ENCODE measurements at places on chromosomes 5 and 9.
A peak's percentile ranks its signal among the peaks of the same experiment; 100 is the strongest.

DNA sequence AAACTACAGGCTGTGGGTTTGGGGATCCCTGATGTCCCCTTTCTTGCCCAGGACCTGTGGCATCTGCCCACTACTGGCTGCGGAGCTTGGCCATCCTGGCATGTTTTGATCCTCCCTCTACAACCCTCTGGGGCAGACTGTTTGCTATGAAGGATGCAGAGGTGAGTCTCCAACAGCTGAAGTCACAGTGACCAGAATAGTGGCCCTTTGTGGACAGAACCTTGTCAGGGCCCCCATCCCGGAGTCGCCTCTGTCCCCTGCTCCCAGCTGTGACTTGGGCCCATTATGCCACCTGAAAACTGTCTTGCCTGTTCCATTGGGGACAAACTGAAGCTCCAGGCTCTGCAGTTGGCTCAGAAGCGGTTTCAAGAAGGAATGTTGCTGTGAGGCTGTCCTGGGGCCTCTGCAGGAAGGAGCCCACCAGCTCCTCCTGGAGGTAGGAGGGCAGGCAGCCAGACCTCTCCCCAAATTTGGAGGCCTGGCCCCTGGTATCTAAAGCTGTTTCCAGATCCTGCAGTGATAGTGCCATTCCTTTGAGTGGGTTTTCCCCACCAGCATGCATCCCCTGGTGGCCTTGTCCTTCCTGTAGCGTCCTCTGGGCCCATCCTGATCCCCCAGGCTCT lies 93.3 kb downstream of the BARX1 start:
- DNase-seq, result no peak

DNA sequence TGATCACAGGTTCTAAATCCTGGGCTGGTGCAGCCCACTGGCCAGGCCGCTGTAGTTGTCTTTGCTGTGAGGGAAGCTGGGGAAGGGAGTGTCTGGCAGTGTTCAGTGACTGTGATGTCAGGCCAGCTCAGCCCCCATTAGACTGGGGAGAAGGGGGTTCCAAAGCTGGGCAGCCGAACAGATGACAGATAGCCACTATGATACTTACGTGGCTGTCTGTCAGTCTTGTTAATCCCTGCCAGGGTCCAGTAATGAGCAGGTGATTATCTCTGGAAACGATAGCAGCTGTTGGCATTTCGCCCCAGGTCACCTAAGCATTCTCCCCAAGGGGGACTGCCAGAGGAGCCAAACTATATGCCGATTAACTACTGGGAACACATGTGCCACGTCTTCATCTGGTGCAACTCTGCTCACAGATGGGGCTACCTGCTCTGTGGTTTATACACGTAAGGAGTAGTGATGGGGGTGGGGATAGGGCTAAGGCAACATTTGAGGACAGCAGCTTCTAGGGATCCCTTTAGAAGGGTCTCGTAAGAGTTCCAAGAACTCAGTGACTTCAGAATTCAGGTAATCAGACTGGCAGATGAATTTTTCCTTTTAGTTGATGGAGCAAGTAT lies 396.3 kb downstream of the KDM4C start:
- no peak for DNase-seq

- no peak for DNase-seq
Observed at GRCh38 chr5:78778538-78778937, 130.0 kb upstream of the LHFPL2 start.

- DNase-seq, result no peak
Observed at GRCh38 chr9:120374239-120374638, 205.7 kb downstream of the CDK5RAP2 start.

GRCh38 chr9:133994353-133995011 lies 2.4 kb upstream of the VAV2 start:
- peak; percentile 52 for DNase-seq

DNA sequence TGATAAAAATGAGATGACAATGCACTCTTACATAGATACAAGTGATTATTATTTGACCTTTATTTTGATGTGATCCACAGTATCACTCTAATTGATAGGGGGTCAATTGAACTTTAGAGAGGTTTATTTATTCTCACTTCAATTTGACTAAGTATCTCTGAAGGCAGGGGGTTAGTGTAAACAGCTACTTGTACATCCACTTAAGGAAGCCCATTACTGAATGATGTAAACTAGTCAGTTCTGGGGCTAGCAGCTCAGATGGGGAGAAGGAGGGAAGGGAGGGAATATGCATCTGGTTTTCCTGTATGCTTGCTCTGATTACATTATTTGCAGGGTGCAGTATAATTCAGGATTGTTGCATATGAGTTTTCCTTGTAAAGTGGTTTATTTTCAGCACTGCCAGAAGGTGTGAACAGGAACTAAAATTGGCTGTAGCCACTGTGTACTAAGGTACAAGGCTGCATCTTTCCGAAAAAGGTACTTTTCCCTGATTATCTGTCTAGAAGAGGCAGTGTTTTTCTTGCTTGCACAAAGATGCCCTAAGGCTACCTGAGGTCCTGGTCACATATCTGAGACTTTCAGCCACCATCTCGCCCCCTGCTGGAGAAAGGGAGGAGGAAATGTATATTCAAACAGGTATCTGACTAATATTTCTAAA lies 51.2 kb downstream of the MRPS27 start:
- DNase-seq, result peak; percentile 33

GRCh38 chr9:91067306-91067860 lies 265.8 kb downstream of the SYK start:
- DNase-seq, result no peak

- DNase-seq, result peak; percentile 52
Observed at GRCh38 chr5:55485073-55485472, 49.7 kb downstream of the PLPP1 start.

DNA sequence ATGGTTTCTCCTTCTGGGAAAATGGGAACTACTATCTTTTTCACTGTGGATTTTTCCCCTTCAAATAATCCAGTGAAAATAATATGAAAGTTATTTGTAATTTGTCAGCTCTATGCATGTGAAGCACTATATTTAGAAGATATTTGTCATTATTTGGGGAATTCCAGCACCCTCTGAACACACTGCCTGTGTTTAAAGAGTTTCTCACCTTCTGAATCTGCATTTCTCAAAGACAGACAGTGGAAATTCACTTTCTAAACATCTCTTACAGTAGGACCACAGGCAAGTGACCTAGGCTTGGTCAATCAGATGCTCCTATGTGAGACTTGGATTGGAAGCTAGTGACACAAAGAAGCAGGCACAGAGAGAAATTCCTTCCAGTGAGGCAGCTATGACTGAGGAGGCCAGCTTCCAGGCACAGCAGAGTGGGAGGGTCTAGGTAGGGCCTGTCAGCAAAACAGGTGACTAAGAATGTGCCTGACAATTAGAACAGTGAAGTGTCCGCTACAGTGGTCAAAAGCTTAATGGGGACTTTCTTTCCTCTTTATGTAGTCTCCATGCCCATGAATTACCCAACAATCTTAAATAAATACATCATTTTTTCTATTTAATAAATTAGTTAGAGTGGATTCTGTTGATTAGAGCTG lies 167.2 kb downstream of the HMHB1 start:
- no peak for DNase-seq

- no peak for DNase-seq
Observed at GRCh38 chr9:75071530-75072122, 16.3 kb downstream of the NMRK1 start.

GRCh38 chr9:84808416-84808815 lies 138.9 kb downstream of the NTRK2 start:
- no peak for DNase-seq

Data from iPS DF 6.9 (cell line).